ENCODE measurements at places on chromosomes 5 and 9. TPM values are rescaled to one million over a fixed set of nuclear protein-coding genes. Genes with fewer than 3 reads are reported as not detected.

The AMBP gene
- 0.84 TPM for total RNA-seq

The TTC23L gene
- not detected for total RNA-seq

The TTC33 gene
- 25.3 TPM for total RNA-seq

The C5orf24 gene
- total RNA-seq: 24.9 TPM

The PKD2L2 gene
- total RNA-seq: 1.7 TPM

The TCERG1 gene
- 43.6 TPM for total RNA-seq

The PCDHGC4 gene
- total RNA-seq: 0.36 TPM

The PCA3 gene
- total RNA-seq: not detected

The CTNND2 gene
- total RNA-seq: 0.14 TPM

- no peaks in the 10 kb centered on the region for H3K36me3 ChIP-seq
- H3K4me3 ChIP-seq: no peak overlapping the region
- peaks cover 72% of the 10 kb centered on the region for H3K4me1 ChIP-seq
- H3K27ac ChIP-seq: no peak overlapping the region
- DNase-seq: no peak
Measured at GRCh38 chr9:38061326-38061977, 7.6 kb downstream of the SHB start.

- H3K36me3 ChIP-seq: no peaks in the 10 kb centered on the region
- H3K27me3 ChIP-seq: no peaks in the 10 kb centered on the region
- no peak overlapping the region for H3K27ac ChIP-seq
- no peaks in the 10 kb centered on the region for H3K4me1 ChIP-seq
- DNase-seq: peak; percentile 48
- H3K4me3 ChIP-seq: no peak overlapping the region
Measured at GRCh38 chr9:8961186-8961851, 1161.7 kb upstream of the DMAC1 start.

DNA sequence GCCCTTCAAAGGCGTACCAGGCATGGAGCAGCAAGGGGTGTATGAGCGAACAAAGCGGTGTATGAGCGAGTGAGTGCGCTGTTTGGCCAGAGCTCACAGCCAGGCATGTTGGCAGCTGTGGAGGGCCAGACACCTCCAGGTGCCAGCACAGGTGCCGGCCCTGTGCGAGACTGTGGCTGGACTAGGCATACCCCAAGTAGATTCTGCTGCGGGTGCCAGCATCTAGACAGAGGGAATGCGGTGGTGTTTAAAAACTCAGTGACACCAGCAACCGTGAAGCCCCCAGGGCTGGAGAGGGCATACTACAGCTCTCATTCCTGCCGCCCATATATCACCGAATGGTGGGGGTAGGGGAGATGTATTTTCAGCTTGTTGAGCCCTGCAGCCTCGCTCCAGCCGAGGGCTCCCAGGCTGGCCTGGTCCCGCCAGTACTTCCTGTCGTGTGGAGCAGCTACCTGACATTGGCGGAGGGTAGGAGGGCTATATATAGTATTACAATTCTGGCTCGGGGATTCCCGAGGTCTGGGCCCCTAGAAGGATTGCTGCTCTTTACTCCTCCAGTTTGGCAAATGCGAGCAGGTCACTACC, 1829.6 kb upstream of the NUDT12 start:
- no peak overlapping the region for H3K4me3 ChIP-seq
- H3K36me3 ChIP-seq: no peaks in the 10 kb centered on the region
- no peaks in the 10 kb centered on the region for H3K4me1 ChIP-seq
- no peak overlapping the region for H3K27ac ChIP-seq
- no peaks in the 10 kb centered on the region for H3K27me3 ChIP-seq

- H3K27ac ChIP-seq: no peak overlapping the region
- H3K27me3 ChIP-seq: no peaks in the 10 kb centered on the region
- H3K4me1 ChIP-seq: no peaks in the 10 kb centered on the region
- no peaks in the 10 kb centered on the region for H3K36me3 ChIP-seq
Measured at GRCh38 chr5:5387192-5387591, 35.3 kb upstream of the ICE1 start.

DNA sequence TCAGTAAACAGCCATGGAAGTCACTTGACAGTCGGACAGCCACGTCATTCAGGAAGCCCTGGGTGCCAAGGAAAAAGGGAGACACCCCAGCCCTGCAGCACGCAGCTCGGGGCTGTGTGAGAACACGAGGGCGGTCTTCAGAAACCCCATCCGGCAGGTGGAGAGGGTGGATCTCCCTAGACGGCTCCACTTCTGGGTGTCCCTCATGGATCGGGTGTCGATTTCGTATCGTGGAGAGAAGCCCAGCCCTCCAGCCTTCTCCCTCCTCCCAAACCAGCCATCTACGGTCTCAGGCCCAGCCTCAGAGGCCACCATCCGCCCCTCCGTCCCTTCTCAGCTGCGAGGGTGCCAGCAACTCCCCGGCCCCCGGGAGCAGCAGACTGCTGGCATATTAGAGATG, 65.5 kb upstream of the BARHL1 start:
- DNase-seq: no peak
- no peaks in the 10 kb centered on the region for H3K27me3 ChIP-seq
- H3K4me1 ChIP-seq: no peaks in the 10 kb centered on the region
- no peaks in the 10 kb centered on the region for H3K36me3 ChIP-seq
- H3K4me3 ChIP-seq: no peak overlapping the region
- H3K27ac ChIP-seq: no peak overlapping the region

GRCh38 chr9:99150451-99151171, 45.7 kb downstream of the TGFBR1 start:
- no peaks in the 10 kb centered on the region for H3K4me1 ChIP-seq
- peaks cover 59% of the 10 kb centered on the region for H3K36me3 ChIP-seq
- H3K27ac ChIP-seq: no peak overlapping the region
- DNase-seq: no peak
- no peak overlapping the region for H3K4me3 ChIP-seq
- H3K27me3 ChIP-seq: no peaks in the 10 kb centered on the region

- no peaks in the 10 kb centered on the region for H3K36me3 ChIP-seq
- H3K27me3 ChIP-seq: no peaks in the 10 kb centered on the region
- H3K27ac ChIP-seq: peak overlapping the region; percentile 36
- peaks cover 5% of the 10 kb centered on the region for H3K4me1 ChIP-seq
- no peak overlapping the region for H3K4me3 ChIP-seq
Measured at GRCh38 chr5:73797132-73797510, 171.1 kb downstream of the ARHGEF28 start.

DNA sequence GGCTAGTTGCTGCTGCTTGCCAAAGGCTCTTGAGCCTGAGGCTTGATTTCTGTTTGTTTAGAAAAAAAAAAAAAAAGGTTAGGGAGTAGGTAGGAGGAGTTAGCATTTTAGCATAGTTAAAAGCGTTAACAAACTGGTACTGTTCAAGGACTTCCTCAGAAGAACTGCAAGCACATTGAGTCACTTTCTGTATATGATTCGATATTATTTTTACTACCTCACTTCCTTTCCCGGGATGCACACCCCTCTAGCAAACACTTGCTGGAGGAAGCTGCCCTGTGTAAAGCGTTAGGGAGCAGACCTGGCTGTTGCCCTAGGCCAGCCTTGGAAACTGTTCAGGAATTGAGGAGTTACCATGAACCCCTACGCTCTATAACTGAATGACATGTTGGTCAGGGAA, 15.7 kb upstream of the CEP120 start:
- no peaks in the 10 kb centered on the region for H3K27me3 ChIP-seq
- H3K27ac ChIP-seq: no peak overlapping the region

- H3K27ac ChIP-seq: no peak overlapping the region
- H3K36me3 ChIP-seq: no peaks in the 10 kb centered on the region
- H3K27me3 ChIP-seq: no peaks in the 10 kb centered on the region
- H3K4me3 ChIP-seq: no peak overlapping the region
- H3K4me1 ChIP-seq: no peaks in the 10 kb centered on the region
- DNase-seq: no peak
Measured at GRCh38 chr5:2194236-2194555, 311.5 kb upstream of the IRX4 start.

DNA sequence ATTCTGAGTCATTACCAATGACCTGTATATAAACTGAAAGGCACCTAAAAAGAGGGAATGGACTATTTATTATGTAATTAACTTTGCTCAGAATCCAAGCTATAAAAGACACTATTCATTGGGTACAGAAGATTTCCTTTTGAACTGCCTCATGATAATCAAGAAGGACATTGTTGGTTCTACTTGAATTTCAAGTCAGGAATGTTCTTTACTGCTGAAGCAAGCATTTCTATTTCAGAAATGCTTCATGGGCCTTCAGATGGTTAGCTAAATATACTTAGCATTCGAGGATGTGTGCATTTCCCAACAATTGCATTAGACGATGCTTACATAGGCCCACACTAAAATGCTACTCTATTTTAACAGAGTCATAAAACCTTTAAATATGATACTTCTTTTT, 658.2 kb upstream of the DMAC1 start:
- H3K27ac ChIP-seq: no peak overlapping the region
- no peak overlapping the region for H3K4me3 ChIP-seq

DNA sequence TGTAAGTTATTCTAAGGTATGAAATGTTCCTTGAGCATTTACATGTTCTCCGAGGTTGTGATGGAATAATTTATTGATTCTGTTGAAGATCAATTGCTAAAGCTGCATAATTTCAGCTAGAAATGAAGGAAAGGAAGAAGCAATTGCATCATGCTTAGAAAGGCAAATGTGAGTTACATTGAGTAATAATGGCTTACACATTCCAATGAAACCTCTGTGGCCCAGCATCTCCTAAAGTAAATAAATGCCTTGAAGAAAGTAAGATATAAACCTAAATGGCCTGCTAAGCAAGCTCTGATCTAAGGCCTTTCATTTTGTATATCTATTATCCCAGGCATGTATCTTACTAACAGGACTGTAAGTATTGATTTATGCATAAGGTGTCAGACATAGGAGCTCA, 677.3 kb upstream of the RGMB start:
- H3K36me3 ChIP-seq: no peaks in the 10 kb centered on the region
- no peaks in the 10 kb centered on the region for H3K4me1 ChIP-seq
- DNase-seq: no peak
- no peak overlapping the region for H3K27ac ChIP-seq
- H3K4me3 ChIP-seq: no peak overlapping the region
- H3K27me3 ChIP-seq: no peaks in the 10 kb centered on the region

DNA sequence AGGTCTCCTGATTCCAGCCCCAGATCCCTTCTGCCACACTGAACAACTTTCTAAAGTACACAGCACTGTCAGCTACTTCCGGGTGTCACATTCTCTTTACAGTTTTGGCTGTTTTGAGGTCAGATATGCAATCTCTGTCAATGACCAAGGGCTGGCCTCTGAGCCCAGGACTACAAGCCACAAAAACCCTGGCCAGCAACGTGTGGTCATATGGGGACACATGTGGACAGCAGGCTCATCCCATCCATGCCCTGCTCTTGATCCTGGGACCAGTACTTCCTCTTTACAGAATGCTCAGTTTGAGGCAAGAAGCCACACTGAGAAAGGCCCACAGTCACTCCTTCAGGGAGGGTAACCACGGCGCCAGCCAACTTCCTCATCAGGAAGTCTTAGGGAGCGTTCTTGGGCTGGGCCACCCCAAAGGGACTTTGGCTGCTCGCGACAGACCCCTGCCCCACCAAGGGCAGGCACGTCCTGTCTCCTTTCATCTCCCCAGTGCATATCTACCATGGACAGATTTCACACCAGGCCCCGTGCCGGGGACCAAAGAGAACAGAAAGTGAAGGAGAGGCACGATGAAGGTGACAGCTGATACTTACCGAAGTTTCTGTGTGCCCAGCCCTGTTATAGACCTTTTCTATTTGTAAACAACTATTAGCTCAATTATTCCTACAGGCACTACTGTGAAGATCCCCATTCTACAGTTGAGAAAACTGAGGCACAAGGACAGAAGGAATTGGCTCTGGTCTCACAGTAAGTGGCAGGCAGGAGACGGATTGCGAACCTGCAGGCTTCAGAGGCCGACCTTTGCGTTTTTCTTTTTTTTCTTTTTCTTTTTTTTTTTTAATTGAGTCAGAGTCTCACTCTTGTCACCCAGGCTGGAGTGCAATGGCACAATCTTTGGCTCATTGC, 37.3 kb downstream of the STK10 start:
- no peak overlapping the region for H3K27ac ChIP-seq
- peaks cover 4% of the 10 kb centered on the region for H3K36me3 ChIP-seq
- DNase-seq: peak; percentile 46
- H3K27me3 ChIP-seq: no peaks in the 10 kb centered on the region
- H3K4me1 ChIP-seq: no peaks in the 10 kb centered on the region

All from psoas muscle (tissue), 8 donors.